ENCODE measurements at places on chromosomes 4 and X.

DNA sequence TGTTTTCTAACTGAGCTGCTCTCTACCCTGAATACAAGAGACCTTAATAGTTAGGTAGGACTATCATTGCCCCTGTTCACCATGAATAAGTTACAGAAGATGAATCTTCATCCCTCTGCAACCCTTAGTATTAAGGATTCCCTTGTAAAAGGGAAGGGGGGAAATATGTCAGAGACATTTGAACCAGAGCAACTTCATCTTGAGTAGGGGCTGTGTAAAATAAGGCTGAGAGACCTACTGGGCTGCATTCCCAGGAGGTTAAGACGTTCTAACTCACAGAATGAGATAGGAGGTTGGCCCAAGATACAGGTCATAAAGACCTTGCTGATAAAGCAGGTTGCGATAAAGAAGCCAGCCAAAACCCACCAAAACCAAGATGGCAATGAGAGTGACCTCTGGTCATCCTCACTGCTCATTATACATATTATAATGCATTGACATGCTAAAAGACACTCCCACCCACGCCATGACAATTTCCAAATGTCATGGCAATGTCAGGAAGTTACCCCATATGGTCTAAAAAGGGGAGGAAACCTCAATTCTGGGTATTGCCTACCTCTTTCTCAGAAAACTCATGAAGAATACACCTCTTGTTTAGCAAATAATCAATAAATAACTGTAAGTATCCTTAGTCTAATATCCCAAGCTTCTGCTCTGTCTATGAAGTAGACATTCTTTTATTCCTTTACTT lies 19.5 kb upstream of the TMPRSS11B start:
- DNase-seq: no peak

GRCh38 chrX:122641136-122641535 lies 542.9 kb upstream of the GRIA3 start:
- no peak for DNase-seq

DNA sequence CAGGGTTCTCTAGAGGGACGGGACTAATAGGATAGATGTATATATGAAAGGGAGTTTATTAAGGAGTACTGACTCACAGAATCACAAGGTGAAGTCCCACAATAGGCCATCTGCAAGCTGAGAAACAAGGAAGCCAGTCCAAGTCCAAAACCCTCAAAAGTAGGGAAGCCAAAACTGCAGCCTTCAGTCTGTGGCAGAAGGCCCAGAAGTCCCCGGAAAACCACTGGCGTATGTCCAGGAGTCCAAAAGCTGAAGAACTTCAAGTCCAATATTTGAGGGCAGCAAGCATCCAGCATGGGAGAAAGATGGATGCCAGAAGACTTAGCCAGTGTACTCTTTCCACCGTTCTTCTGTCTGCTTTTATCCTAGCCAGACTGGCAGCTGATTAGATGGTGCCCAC lies 227.2 kb downstream of the KCTD8 start:
- DNase-seq: no peak

DNA sequence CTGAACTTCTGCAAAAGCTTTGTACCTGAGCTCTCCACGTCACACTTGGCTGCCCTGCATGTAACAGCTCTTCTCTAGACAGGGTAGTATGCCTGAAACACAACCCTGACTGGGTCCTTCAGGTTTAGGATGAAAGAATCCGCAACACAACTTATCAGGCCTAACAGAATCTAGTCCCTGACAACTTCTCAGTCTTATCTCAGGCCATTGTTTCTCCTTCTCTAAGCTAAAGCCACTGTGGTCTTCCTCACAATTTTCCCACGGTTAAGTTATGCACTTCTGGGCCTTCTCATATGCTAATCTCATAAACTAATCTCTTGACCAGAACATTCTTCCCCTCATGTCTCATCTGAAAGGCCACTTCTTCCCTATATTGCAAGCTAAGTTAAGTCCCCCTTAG lies 10.8 kb upstream of the TMPRSS11B start:
- no peak for DNase-seq

All from NCI-H69 (cell line).